Activated T-helper 9 cell treated with anti-CD3 and anti-CD28 coated beads, Interleukin-2, amount 50 U/mL, for 16 hours (primary cell): ENCODE measurements at places on chromosomes 4 and X.
A peak's percentile ranks its signal among the peaks of the same experiment; 100 is the strongest.

DNA sequence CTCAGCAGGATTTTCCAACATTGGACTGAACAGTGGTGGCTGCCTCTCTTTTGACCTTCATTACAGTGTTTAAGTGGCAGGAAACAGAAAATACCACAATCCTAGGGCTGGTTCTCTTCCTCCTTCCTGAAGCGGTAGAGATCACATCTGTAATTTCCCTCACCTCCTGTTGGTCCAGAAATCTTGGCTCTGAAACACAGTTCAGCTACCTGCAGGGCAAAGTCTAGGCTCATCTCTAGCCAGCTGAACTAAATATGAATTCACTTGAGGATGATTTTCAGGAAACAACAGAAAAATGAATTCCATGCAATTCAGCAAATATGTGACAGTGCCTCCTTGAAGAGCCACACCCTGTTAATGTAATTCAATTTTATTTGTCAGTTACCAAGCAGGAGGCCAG is 531.9 kb downstream of the INPP4B start:
- DNase-seq = no peak

DNA sequence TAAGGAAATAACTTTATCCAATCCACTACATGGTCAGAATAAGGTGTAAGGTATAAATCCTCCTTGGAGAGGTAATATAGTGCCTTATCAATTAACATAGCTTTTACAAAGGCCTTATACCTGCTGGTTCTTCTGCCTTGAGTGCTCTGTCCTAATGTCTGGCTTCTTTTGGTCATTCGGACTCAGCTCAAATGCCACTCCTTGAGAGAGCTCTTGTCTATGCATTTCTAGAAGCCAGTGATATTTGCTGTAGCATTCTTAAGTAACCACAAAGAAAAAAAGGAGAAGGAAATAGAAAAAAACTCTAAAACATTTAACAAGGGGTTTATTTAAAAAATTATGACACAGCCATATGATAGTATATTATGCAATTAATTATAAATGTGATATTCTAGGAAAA is 444.8 kb upstream of the SLIT2 start:
- DNase-seq = no peak

DNA sequence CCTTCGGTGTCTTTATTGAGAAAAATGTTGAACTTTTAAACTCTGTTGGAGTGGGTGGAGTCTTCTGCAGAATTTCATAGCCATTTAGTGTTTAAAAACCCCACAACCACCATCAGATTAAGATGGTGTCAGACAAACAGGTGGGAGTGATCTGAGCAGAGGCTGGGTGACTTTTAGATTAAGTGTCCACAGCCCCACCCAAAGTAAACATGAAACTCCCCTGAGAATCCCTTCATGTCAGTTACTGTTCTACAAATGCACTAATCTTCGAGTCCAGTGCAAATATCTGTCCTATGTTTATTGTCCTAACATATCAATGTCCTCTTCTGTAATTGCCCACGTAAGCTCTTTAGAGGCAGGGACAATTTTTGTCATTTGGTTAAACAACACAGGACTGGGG is 175.6 kb upstream of the RBPJ start:
- DNase-seq = no peak

DNA sequence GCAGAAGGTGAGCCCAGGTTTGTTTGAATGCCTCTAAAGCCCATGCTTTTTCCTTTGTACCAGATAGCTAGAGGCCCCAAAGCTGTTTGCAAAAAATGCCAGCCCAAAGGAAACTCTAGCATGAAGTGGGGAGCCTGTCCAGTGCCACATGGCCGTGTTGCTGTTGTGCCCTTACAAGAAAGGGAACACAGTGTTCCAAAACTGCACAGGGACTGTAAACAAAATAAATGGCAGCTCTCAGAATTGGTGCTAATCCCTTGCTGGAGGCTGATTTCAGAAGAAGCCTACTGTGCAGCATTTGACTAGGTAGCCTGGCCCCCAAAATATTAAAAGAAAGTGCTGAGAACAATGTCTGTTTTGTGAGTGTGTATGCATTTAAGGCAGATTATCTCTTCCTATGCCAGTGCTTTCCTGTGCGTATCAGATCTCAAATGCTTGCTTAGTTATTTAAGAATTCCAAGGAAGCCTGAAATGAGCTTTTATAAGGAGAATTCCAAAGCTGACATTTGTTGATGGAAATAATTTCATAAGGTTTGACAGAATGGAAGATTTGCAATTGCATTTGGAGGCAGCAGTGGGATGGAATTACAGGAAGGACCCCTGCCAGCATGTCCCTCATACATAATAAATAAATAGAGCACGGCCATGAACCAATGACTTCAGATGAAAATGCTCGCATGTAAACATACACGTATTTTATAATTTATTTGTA is 115.7 kb downstream of the IRF2 start:
- DNase-seq = no peak

- DNase-seq = no peak
These were observed 10.1 kb upstream of the CXCL8 start for GRCh38 chr4:73730292-73730691.

DNA sequence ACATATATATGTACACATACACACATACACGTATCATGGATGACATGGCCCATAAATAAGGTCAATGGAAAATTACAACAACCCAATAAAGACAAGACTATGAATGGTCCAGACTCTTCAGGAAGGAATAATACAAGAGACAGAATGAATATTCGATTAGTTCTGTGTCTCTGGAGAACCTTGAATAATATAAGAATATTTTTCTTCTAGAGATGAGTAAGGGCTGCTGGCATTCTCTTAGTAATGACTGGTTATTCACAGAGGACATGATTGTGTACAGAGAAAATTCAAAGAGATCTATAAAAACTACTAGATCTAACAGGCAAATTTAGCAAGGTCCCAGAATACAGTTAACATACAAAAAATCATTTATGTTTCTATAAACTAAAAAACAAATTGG is 23.3 kb downstream of the SPIN4 start:
- no peak for DNase-seq

- DNase-seq = no peak
These were observed 1.1 kb downstream of the LIN54 start for GRCh38 chr4:83009529-83009928.

- no peak for DNase-seq
These were observed 47.4 kb downstream of the WDR1 start for GRCh38 chr4:10069075-10069642.

DNA sequence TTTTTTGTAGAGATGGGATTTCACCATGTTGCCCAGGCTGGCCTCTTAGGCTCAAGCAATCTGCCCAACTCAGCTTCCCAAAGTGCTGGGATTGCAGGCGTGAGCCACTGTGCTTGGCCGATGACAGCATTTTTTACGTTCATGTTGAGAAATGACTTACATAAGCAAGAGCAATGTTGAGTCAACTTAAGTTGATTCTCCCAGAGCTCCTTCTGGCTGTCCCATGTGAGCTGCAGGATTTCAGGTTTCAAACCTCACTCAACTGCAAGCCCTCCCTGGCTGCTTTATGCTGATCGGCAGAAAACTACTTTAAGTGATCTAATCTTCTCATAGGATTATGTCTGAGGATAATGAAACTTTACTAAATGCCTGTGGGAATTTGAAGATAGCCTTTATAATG is 86.8 kb downstream of the GC start:
- no peak for DNase-seq

- DNase-seq = no peak
These were observed 36.7 kb downstream of the DHRSX start for GRCh38 chrX:2463973-2464676.

GRCh38 chr4:157271166-157271869 is 50.8 kb downstream of the GRIA2 start:
- DNase-seq = no peak

GRCh38 chrX:85907316-85907715 is 140.0 kb downstream of the CHM start:
- DNase-seq = no peak

- DNase-seq = no peak
These were observed at the start of gene RUFY3 for GRCh38 chr4:70721747-70722146. Gene RUFY3 (plus strand): TSS chr4:70721964. CDS start chr4:70722574, 610 bp downstream.

DNA sequence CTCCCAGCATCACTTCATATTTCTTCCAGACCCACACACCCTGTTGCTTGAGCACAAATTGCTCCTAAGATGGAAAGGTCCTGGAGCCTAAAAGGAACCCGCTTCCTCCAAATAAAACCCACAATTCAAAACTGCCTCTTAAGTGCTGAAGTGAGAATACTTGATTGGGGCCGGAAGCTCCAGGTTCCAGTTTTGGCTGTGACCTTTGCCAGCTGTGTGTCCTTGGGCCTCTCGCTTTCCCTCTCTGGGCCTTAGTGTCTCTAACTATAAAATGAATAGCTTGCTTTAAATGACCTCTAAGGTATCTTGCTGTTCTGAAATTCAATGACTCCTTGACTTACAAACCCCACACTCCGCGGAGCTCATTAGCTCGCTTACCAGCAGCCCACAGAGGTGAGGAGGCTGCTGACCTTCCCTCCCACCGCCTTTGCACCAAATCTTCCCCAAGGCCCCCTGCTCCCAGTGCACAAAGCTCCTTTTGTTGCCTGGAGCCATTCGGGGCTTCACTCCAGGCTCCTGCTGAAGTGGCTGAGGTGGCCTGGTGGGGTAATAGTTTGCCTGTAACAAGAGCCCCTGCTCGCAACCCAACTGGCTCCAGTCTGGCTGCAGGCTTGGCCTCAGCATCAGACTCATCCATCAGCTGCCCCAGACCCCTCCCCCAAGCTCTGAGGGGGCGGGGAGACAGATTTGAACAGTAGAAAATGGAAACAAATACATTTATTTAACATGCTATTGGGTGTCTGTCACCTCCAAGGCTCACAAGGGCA is 21.8 kb downstream of the STARD8 start:
- no peak for DNase-seq

DNA sequence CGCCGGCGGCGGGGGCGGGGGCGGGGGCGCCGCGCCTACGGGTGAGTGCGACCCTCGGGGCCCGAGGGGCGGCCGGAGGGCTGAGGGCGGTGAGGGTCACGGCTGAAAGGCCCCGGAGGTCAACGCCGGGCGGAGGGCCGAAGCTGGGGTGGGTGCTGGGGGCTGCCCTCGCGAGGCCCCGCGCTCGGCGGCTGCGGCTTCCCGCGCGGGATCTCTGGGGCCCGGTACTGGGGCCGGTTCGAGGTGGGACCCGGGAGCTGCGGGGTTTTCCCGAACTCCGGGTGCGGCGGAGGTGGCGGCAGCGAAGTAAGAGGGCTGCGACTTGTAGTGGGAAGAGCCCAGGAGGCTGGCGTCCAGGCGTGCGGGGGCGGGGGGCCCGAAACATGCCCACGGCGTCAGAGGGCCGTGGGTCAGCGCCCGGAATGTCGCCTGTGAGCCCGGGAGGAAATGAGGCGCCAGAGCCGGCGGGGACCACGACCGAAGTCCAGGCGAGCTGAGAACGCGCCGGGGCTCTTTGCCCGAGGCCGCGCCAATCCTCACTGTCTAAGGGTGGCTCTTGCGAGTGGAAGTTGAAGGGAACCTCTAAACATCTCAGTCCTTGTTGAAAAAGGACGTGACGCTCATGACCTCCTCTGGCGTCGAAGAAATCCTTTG is 407 bp downstream of the IL13RA1 start:
- peak; percentile 1 for DNase-seq

DNA sequence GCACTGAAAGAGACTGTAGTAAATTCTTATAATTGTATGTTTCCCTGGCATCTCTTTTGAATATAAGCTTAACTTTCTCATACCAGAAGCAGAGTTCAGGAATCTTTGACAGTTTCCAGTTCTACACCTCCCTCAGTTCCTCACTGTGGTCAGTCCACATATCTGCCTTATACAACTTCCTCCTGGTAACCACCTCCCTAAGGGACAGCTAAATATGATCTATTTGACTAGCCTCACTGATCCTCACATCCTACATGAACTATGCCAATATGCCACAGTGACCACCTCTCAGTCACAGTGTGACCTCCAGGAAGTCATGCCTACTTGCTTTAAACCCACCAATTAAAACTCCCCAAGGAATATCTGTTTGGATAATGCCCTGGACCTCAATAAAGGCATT is 51.6 kb upstream of the HDAC8 start:
- DNase-seq = no peak

DNA sequence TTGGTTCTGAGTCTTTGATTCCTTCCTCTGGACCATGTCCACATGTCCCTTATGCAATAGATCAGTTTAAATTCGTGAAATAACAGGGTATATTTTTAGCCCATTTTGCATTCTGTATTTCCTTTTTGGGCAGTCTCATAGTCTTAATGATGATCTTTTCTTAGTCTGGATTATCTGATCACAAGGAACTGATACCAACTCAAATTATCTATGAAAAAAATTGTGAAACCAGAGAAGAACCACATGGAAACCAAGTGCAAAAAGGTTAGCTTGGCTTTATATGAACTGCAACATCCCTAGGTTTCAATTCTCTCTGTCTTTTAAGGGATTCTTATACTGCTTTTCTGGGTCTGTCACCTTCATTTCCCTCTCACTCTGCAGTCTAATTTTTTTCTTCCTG is 608.6 kb upstream of the AADAT start:
- no peak for DNase-seq

DNA sequence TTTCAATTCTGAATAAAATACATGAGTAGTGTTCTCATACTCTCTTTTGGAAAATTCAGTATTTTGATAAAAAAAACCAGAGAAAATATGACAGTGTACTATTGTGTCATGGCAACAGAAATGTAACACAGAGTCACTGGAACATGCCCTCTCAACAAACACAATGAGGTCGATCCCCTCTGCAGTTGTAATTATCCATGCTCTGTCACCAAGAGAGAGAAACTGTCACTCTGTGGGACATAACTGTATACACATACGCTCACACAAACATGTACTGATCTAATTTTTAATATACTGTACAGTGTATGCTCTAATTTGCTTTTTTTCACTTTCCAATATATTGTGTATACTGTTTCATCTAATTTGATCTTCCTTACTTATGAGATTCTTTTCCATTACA is 1136.8 kb upstream of the TENM3 start:
- DNase-seq = no peak

GRCh38 chr4:160038615-160039014 is 935.7 kb downstream of the RAPGEF2 start:
- no peak for DNase-seq

DNA sequence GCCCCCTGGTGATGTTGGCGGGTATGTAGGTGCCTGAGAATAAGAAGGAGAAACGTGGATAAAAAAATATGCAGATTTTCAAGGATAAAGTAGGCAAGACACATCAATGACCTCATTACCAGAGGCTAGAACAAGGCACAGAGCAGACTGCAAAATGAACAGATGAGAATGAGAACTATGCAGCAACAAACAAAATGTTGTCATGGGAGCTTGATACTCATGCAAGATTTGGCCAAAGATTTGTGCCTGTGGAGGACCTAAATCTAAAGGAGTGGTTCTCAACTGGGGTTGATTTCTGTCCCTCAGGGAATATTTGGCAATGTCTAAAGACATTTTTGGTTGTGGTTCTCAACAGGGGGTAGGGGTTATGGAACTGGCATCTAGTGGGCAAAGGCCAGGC is 177.3 kb downstream of the FRMPD4 start:
- no peak for DNase-seq
